Activated CD8-positive, alpha-beta memory T cell treated with anti-CD3 and anti-CD28 coated beads, Interleukin-2, amount 50 U/mL, for 4 hours (primary cell): ENCODE measurements at places on chromosomes 12 and 14.

DNA sequence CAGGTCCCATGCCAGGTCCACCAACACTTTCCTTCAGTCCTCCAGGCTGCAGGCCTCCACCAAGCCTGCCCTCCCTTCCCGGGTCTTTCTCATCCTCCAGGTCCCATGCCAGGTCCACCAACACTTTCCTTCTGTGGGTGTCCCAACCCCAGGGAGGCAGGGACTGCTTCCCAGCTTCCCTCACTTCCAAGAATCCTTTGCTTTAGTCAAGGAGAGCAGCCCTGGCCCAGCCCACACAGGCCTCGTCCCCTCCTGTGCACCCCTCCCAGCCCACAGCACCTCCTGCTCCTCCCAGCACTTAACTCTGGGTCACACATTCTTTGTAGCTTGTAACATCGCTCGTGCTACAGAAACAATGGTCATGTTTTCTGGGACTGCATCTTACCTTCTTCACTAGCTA, 72.9 kb downstream of the TESC start:
- no peak for DNase-seq

GRCh38 chr12:127595506-127595905, 671.5 kb upstream of the TMEM132C start:
- no peak for DNase-seq

DNA sequence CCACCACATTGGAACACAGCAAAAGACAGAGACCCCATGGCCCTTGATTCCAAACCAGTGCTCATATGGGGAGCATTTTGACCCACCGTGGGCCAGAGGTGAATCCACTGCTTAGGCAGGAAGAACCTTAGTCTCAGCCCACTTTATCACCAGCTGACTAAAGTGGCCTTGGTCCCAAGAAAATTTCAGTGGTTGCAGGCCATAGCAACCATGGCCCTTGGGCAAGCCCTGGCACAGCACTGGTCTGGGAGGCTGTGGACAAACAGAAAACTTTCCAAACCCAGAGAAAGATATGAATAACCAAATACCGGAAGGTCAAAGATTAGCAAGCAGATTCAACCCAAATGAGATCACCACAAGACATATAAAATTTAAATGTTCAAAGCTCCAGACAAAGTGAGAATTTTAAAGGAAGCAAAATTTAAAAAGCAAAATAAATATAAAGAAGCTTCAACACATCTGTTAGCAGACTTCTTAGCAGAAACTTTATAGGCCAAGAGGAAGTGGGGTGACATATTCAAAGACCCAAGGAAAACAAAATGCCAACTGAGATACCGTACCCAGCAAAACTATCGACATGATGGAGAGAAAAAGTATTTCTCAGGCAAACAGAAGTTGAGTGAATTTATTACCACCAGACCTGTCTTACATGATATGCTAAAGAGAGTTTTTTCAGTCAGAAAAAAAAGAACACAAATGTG, 7.8 kb downstream of the KLRK1 start:
- no peak for DNase-seq

DNA sequence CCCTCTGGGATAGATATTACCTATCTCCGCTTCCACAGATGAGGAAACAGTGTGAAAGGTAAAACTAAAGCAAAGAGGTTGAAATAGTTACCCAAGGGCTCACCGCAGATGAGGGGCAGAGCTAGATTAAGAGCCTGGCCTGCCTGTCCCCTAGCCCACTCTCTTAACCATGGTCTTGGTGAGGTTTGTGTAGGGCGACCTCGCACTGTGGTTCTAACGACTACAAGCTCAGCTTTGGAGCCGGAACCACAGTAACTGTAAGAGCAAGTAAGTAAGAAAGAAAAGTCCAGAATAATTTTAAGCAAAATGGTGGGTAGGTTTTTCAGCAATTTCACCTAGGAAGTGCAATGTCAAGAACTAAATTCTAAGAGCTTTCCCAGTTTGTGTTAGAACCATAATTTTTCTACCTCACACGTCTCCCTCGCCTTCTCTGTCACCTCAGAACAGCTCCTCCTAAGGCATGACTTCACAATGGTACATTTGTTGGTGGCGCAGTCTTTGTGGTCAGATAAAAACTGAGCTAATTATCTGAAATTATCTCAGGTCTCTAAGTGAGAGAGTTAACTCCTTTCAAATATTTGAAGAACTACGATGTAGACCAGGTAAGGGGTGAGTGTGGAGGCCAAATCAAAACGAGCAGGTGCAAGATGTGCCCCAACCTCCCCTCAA, 64.8 kb downstream of the DAD1 start:
- no peak for DNase-seq
